ENCODE measurements at places on chromosomes 7 and 10.
A peak's percentile ranks its signal among the peaks of the same experiment; 100 is the strongest.

DNA sequence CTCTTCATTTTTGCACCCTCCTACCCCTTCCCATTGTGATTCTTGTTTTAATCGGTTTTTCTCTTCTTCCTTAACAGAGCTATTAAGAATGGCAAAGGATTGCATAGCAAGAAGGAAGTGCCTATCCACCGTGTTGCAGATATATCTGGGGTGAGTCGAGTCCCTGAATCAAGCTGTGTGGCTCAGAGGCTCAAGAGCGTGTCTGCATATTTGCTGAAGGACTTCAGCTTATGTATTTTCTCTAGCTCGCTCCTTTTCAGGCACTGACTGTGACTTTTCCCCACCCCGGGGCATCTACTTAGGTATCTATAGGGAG lies 126.6 kb downstream of the LRRC4 start:
- DNase-seq = no peak

- DNase-seq = no peak
Observed at GRCh38 chr7:120583899-120584586, 273.9 kb downstream of the TSPAN12 start.

GRCh38 chr7:157312941-157313340 lies 23.9 kb upstream of the DNAJB6 start:
- no peak for DNase-seq

DNA sequence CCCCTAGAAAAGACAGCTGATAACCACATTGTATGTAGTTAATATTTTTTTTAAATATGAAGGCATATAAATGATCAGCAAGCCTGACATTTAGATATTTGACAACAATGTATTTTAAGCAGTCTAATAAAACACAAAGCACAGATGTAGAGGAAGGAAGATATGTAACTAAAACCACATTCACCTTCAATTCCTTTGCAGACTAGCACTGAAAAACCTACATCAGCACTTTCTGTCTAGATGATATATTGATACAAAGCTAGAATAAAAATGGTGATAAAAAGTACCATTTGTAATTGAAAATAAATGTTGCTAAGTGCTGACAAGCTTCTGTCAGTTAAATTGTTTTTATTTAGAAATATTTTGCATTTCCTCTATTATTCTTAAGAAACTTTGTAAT lies 153.6 kb downstream of the IMMP2L start:
- no peak for DNase-seq

DNA sequence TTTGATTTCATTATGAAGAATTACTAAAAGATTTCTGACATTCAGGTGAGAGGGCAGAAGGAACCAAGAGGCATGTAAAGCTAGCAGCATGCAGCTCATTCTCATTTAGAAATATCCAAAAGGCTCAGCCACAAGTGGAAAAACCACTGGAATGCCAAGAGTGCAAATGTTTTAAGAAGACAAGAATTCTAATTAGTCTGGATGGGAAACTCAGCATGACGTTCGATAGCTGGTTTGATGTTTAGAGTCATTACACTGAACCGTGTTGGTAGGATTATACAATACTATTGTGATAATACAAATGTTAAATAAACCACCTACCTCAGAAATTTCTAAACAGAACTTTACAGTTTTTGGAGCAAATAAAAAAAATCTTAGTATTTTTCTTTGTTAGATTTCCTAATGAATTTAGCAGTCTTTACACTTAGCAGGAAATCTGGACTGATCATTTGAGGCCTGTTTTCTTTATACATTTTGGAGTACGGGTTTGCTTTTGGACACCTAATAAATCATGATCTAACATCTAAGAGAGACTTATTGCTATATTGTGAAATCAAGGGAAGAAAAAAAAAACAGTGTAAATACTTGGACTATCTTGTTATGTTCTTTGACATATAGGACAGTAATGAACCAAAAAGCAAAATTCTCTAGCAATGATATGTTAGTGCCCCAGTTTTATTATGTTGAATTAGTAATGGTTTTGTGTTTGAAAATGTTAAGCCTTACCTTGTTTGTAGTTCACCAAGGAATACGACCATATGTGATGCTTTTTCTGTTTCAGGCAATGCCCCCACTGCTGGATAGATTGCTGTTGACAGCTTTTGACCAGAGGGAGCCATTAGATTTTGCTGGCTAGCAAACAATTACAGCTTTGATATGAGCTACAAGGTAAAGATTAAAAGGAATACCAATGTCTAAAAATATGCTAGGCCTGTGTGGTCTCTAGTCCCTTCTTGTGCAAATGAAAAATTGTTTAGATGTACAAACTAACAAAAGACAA lies 354.1 kb upstream of the SEMA3A start:
- DNase-seq = no peak

DNA sequence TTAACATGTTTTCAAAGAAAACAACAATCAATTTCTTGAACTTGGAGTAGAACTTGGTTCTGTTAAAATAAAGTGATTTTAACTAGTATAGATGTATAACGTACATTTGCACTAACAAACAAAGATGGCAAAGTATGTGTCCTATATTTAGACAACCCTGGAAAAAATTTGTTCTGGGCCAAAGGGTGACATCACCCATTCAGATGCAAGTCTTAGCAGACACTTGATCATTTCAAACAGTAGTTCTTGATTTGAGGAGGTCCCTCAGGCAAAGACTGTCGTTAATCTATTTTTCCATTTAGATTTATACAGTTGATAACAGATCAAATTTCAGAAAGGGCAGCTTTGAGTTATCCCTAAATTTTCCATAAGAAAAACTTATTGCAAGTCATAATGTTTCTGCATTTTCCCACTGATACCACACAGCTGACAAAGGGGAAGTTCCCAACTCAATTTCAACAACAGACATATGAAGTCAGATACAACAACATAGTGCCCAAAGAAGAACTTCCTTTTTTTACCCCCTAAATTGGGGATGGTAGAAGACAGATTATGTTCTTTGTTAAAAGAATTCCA lies 5.2 kb downstream of the NMT2 start:
- DNase-seq = no peak

DNA sequence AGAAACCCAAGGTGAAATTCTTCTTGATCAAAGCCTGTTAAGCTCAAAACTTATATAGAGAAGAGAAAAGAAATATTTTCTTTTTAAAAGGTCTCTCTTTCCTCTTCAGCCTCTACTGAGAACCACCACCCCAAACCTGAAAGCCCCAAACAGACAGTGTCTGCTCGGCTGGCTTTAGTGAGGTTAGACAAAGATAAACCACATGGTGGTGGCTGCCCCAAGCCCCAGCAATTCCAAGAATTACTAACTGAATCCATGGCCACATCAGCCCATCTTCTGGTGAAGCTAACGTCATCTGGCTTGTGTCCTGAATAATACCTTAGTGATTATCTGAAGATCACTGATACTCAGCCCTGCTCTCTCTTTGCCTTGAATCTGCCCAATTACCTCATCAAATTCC lies 275.0 kb downstream of the ELMO1 start:
- no peak for DNase-seq

- no peak for DNase-seq
Observed at GRCh38 chr10:122171302-122172075, 99.6 kb upstream of the BTBD16 start.

DNA sequence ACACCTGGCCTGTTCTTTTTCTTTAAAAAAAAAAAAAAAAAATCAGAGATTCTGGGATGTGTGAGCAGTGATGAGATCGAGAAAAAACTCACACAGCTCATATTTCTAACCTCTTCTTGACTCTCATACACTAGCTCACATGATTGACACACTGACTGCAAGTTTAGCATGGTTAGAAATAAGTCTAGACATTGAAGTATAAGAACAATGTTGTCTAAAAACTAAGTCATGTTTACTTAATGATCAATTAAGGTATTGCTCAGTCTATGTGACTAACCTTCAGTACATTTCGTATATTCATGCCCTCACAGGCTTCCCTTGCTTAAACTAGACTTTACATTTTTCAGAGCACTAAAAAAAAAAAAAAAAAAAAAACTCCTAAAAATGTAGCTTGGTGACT lies 775.1 kb downstream of the GATA3 start:
- no peak for DNase-seq

DNA sequence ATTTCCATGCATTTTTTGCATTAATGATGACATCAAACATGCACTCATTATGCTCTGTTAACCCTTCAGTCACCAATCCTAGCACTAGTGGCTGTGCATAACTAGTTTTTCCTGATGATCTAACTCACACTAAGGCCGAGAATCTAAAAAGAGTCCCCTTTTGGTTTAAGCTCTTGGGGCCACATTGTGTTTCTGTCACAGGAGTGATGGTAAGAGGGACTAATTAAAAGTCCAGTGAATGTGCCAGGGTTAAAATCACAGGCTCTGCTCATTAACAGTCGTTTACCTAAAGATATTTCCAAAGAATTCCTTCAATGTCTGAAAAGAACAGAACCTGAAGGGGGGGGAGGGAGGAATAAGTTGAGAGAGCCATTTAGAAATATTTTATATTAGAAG lies 359.0 kb upstream of the ANKRD30A start:
- no peak for DNase-seq

DNA sequence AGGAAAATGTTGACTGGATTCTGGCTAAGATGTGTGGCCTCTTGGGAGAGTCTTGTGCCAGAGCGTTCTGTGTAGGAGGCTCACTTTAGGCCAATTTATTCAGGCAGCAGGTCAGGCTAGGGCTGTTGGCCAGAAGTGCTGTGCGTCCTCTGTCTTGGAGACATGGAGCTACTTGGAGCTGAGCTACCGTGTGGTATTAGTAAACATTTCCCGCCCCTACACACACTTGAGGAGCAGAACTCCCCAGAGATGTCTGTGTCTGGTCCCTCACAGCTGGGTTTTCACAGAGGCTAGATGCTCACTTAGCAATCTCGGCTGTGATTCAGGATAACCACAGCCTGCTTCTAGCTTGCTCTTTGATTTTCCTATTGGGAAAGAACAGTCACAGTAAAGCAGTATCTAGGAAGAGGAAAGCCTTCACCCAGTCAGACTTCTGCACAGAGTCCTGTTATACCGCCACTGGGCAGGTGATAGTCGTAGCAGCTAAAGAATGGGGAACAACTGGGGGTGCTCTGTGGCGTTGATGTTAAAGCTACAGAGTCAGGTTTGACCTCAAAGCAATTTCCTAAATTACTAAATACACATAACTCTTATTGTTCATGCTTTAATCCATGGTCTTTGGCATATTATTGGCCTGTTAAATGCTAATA lies 86.7 kb downstream of the MDFIC start:
- DNase-seq = no peak

DNA sequence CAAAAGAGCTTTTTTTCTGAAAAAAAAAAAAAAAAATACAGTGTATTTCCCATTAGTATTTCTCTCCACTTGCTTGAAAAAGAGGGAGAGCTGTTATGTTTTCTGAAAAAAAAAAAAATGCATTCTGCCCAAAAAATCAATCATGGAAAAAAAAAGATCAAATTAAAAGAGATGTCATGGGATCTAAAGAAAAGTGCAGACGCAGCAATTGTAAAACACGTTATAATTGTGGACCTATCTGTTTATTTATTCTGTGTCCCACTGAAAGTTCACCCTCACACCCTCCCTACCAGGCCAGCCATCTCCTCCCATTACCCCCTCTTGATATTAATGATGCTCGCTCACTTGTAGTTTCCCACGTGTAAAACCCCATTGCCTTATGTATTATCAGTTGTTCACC lies 674.0 kb upstream of the C7orf33 start:
- no peak for DNase-seq

- DNase-seq = no peak
Observed at GRCh38 chr10:84156768-84157167, 16.8 kb upstream of the GPR15LG start.

- DNase-seq = peak; percentile 81
Observed at GRCh38 chr10:29409241-29410054, 120.6 kb downstream of the LYZL1 start.

- no peak for DNase-seq
Observed at GRCh38 chr10:70594161-70594560, 8.4 kb downstream of the PRF1 start.

DNA sequence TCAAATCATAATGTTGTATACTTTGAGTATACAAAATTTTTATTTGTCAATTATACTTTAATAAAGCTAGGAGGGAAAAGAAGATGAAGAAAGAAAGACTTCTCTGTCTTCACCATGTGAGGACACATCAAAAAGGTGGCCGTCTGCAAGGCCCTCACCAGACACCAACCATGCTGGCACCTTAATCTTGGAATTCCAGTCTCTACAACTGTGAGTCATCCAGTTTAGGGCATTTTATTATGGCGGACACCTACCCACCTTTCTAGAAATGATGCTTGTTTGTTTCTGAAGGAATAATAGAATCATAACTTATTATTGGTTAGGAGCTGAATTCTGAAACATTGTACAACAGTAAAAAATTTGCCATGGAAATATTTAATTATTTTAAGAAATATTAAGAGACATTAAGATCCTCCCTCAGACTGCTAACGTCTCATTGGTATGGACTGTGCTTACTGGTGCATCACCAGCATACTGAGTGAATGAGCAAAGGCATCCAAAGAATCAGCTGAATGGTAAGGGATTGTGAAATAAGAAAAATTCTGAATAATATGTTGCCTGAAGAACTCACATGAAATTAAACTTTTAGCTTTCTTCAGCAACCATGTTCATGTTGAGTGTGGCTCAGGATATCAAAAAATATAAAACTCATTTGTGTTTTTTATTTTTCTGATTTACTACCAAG lies 536.6 kb downstream of the HTR7 start:
- DNase-seq = no peak

GRCh38 chr10:1516492-1517165 lies 220.7 kb downstream of the ADARB2 start:
- no peak for DNase-seq

DNA sequence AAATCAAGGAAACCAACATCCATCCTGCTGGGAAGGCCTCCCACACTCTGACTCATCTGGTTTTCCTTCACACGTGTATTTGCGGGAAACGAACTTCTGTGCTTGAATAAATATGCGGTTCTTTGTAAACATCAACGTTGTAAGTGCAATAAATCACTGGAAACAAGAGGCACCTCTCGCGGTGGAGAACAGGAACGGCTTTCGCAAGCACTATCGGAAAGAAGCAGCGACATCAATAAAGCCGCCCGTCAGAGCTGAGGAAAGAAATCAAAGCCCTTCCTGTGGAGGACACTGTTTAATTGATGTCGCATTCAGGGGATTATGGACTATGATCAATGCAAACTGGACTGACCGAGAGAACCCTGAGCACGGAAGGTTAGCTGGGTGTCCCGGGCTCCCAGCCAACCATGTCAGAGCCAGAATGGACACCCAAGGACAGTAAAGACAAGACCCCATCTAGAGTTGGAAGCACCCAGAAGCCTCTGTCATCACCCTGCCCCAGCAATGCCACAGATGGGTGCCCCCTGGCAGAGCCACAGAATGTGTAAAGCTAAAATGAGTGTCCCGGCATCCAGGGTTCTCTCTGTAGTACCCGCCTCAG lies 37.6 kb downstream of the OAT start:
- DNase-seq = no peak

- no peak for DNase-seq
Observed at GRCh38 chr10:19775296-19775695, 40.9 kb upstream of the PLXDC2 start.

Measured in anterior cingulate cortex (tissue), 58 donors.